ENCODE measurements at places on chromosomes 4 and X.

GRCh38 chrX:17613979-17614588 is 123.2 kb upstream of the SCML1 start:
- DNase-seq = no peak

- DNase-seq = peak; percentile 12
Observed at GRCh38 chr4:28482580-28483270, 1622.1 kb downstream of the STIM2 start.

DNA sequence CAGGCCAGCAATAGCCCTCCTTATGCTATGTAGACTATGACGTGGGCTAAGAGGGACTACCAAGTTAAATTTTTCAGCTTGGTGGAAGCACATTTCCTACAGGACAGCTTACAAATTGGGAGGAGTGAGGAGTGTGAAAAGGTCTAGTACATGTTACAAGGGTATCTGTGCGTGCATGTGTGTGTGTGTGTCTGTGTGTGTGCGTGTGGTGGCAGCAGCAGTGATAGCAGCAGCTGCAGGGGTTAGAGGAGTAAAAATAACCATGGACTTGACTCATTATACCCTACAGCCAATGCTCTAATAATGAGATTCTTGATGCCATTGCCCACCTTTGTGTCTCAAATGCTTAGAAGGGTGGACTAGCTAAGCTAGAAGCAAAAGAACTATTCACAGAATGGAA is 88.6 kb downstream of the SLC9A7 start:
- no peak for DNase-seq

- DNase-seq = no peak
Observed at GRCh38 chr4:3642056-3642630, 109.9 kb upstream of the LRPAP1 start.

- peak; percentile 39 for DNase-seq
Observed at GRCh38 chr4:98181809-98182208, 38.5 kb upstream of the STPG2 start.

All from GM23338 (cell line).